ENCODE measurements at places on chromosomes 1 and 21.

GRCh38 chr1:51331206-51332100 lies 1.1 kb upstream of the TTC39A start:
- DNase-seq = no peak

DNA sequence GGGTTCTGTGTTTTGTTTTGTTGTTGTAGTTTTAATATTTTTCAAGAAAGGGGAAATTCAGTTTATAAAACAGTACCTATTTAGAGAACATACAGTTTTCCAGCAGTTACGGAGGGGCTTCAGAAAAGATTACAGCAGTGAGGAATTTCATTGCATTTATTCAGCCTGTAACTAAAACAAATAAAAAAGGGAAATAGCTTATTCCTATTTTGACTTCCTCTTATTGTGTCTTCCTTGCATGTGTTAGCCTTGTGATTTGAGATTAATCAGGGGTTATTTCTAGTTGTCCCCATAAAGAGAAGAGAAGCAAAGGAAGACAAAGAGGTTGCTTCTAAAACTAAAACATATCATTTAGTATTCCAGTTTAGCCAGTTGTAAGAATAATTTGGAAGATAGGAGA lies 35.0 kb downstream of the CTTNBP2NL start:
- no peak for DNase-seq

DNA sequence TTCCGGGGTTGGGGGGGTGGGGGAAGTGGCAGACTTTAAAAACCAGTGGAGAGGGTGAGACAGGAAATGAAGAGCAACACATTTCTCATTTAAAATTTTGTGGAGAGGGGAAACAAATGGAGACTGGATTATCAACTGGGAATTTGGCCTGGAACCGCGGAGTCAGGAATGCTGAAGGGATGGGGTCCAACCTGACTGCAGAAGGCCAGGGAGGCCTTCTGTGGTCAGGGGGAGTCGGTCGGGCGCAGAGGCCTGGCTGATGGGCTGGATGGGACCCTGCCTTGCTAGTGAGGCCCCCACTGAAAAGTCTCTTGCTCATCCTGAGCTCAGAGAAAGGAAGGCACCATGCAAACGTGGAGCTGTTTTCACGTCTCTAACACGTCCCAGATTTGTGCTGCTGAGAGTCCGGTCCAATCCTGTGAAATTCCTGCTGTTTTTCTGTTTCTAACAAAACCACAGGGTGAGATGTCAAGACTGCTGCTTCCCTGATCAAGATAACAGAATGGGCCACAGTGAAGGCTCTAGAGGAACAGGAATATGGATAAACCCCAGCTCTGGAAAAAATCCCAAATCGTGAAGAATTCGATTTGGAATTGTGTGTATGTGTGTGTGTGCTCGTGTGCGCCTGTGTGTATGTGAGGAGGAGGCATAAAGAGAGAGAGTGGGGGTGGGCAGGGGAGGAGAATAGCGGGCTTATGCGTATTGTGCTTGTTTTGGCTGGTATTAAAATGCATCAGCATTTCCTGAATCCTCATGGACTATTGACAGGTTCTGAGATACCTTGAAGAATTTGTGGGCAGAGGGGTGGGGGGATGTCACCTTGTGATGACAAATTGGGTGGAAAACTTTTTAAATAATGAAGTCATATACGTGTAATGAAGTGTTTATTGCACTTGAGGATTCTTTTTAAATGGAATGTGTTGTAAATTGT lies 117.4 kb downstream of the NGF start:
- DNase-seq = no peak

GRCh38 chr1:70115315-70115714 lies 90.1 kb downstream of the LRRC40 start:
- DNase-seq = no peak

GRCh38 chr1:9331558-9332346 lies 39.1 kb downstream of the SPSB1 start:
- DNase-seq = no peak

DNA sequence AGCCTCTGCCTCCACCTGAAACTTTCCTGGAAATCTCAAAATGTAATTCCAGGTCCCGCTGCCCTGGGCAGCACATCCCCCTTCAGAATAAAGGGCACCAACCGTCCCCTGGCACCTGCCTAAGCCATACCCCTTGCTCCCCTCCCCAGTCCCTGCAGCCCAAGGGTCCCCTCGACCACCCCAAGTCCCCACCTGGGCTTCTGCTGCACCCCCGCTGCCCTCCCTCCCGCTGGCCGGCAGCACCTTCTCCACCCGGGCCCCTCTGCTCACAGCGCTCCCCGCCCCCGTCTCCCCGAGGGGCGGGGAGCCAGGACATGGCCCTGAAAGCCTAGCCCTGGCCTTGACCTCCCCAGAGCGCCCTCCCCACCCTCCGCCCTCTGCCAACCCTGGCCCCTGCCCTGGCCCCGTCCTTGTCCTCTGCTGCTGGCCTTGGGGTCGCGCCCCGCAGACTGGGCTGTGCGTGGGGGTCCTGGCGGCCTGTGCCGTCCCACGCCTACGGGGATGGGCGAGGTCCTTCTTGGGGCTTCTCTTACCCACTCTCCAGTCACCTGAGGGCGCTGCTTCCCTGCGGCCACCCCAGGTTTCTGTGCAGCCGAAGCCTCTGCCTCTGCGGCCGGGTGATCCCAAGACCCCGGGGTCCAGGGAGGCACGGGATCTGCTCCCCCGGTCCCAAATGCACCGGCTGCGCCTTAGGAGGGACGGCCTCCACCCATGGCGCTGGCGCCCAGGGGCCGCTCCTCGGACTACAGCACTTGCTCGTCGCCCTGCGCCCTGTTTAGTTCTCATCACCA lies 41.7 kb downstream of the WDR4 start:
- no peak for DNase-seq

DNA sequence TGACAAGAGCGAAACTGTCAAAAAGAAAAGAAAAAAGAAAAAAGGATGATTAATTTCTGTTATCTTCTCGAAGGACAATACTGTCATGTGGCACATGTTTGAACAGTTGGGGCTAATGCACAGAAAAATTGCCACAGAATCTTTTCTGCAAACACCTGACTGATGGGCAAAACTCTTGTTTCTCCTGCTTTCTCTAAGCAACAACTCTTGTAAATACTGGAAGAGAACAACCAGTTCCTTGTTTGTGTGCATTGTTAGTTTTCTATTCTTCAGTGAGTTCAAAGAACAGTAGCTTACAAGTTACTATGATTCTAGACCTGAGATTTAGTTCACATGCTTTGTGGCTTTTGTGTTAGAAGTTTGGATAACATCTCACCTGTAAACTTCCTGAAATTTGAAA lies 60.7 kb downstream of the CDC14A start:
- no peak for DNase-seq

DNA sequence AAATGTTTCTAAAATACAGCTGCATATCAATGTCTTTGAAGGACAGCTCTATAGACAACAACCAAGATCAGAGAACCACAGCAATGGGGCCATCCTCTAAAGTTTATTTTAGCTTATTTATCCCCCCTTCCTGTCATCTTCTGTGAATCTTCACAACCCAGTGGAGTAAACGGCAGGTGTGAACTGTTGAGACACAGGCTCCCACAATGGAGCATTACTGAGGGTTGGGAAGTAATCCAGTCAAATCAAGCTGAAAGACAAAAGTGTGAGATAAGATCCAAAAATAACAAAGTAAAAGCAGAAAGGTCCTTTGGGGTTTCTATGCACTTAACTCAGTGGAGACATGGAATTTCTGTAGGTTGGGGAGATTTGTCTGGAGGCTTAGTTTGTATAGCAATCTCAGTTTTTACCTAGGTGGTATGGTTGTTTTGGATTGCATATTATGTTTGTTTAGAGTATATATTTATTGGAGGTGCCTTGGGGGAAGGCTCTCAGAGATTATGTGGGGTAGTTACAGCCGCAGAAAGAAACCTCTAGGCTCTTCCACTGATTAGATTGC lies 286.9 kb upstream of the ADGRL2 start:
- no peak for DNase-seq

DNA sequence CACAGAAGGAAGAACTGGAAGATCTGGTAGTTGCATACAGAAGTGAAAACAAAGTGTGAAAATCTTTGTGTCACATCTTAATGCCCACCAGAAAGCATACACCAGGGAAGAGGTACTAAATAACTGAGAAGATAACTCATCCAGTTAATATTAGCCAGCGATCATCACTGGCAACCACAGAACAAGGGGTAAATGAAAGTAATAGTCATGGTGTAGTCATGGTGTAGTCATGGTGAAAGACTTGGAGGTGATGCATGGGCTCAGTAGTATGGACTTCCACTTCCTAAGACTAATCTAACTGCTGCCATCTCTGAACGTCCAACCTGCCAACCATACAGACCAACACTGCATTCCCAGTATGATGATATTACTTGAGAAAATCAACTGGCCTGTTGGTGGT lies 481.2 kb upstream of the NR5A2 start:
- no peak for DNase-seq

DNA sequence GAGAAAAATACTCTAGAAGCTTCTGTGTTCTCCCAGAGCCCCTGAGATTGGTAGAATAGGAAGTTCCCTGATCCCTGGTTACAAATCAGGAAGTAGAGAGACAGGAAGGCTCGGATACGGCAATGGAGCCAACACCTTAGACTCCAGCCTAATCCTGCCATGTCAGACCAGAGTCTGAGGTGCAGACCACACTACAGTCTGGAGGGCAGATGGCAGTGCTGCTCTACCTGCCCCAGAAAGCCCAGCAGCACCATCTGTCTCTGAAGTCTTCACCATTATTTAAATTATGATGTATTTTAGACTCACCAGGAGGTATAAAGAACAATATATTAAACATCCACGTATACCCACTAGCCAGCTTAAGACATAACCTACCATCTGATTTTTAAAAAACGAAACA lies 93.0 kb downstream of the MTR start:
- DNase-seq = no peak

DNA sequence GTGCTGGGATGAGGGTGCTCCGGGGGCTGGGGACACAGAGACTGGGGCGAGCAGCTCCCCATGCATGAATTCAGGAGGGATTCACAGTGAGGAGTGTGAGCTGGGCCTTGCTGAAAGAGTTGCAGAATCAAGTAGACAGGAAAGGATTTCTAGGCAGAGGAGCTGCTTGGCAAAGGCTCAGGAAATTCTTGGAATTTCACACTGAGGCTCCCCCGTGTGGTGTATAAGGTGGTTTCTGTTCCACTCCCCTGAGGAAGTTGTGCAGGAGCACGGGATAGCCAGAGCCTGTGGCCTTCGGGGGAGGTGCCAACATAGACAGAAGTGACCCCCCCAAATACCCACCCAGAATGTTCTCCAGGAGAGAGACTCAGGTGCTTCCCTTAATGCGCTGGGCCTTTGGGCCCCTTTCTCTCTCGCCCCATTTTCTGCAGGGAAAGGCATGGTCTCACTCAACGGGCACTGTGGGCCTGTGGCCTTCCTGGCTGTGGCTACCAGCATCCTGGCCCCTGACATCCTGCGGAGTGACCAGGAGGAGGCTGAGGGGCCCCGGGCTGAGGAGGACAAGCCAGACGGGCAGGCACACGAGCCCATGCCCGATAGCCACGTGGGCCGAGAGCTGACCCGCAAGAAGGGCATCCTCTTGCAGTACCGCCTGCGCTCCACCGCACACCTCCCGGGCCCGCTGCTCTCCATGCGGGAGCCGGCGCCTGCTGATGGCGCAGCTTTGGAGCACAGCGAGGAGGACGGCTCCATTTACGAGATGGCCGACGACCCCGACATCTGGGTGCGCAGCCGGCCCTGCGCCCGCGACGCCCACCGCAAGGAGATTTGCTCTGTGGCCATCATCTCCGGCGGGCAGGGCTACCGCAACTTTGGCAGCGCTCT lies 58.5 kb upstream of the ACTL8 start:
- no peak for DNase-seq

GRCh38 chr21:30962013-30962412 lies 76.3 kb downstream of the KRTAP19-8 start:
- no peak for DNase-seq

DNA sequence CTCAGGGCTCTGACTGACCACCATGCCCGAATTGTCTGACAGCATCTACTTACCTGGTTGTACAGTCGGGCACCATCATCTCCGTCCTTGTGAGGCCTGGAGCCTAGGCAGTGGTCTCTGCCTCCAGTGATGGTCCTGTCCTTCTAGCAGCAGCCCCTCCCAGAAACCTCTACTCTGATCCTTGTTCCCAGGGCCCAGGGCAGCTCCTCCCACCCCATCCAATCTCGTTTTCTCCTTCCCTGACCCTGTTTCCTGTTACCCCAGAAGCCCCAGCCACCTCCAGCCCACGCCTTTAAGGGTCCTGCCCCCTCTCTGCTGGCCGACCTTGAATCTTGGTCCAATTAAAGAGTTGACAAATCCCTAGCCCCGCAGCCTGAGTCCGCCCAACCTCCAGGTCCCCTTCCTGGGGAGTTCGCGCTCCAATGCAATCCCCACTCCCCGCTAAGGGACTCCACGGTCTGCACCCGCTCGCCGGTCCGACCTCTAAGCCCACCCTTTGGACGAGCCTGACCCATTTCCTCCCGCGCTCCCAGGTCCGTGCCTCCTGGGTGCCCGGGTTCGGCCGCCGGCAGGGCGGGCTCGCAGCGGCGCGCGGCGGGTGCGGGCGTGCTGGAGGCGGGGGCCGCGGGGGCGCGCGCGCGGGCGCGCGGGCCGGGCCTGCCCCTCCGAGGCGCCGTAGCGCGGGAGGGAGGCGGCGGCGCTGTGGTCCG lies at the start of gene B4GALT2:
Gene B4GALT2, plus strand, starts transcription at position 660 of the 710 bp plus-strand sequence. CDS start 1,951 bp downstream, outside the sequence.
- DNase-seq = no peak

- DNase-seq = no peak
These were observed 282.4 kb downstream of the GRIK1 start for GRCh38 chr21:29657240-29657989.

- no peak for DNase-seq
These were observed 556 bp downstream of the S100A1 start for GRCh38 chr1:153628638-153629342.

DNA sequence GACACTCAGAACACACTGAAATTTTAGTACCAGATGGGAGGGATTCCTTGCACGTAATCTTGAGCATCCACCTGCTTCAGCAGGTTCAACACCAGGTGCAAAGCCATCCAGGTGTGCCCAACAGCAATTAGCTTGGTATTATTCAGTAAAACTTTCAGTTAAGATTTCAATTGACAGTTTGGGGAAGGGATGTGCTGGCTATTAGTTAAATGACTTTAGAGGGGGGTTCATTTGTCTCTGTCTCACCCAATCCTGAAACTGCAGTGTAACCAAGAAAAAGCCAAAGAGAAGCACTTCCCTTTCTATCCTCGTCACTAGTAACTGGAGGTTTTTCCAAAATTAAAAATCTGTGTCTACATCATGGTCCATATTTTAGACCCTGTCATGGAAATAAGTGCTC lies 90.9 kb downstream of the PIK3R3 start:
- no peak for DNase-seq

GRCh38 chr1:235735621-235736020 lies 86.0 kb upstream of the GNG4 start:
- DNase-seq = no peak

GRCh38 chr1:108817016-108817415 lies 39.9 kb downstream of the AKNAD1 start:
- no peak for DNase-seq
